ENCODE measurements at places on chromosomes 6 and 20.

DNA sequence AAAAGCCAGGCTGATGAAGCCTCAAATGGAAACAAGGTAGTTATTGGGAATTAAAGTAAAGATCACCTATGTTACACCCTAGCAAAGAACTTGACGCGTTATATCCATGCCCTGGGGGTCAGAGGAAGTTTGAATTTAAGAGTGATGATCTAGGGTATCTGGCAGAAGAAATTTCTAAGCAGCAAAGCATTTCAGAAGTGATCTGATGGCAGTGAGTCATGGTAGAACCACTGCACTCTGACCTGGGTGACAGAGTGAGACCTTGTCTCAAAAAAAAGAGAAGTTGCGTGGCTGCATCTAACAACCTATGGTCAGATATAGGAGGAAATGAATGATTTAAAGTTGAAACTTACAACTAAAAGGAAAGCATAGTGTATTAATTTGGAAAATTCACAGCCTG is 45.2 kb downstream of the SCP2D1 start:
- DNase-seq: no peak

- no peak for DNase-seq
These were observed 26.5 kb upstream of the ARMH2 start for GRCh38 chr6:24825130-24825630.

DNA sequence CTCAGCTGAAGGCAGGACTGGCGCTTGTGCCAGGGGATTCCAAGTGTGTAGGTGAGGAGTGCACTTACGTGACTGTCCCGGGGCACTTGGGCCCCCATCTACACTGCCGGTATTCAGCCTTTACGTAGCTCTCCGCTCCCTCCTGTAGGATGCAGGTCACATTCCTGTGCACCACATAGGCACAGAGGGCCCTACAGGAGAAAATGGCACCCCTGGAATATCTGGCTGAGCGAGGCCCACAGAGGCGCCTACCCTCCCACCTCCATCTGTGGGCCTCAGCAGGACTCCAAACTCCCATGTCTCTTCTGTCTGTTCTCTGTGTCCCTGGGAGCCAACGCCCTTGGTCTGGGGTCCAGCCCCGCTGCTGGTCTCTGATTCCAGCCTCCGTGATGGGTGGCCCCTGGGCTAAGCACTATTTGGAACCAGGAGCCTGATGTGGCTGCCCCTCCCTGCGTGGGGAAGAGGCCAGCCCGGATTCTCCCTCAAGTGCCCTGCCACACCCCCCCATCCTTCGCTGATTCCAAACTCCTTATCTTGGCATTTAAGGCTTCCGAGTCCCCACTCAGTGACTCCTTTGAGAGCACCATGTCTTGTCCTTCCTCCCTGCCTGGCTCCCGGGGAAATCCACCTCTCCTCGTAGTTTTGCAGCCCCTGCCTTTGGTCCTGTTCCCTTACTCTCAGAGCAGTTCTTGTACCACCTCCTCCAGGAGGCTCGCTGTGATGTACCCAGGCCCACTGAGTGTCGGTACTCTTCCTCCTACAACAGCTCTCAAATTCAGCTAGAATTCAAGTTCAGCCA is 1.5 kb downstream of the EMILIN3 start:
- DNase-seq: no peak

DNA sequence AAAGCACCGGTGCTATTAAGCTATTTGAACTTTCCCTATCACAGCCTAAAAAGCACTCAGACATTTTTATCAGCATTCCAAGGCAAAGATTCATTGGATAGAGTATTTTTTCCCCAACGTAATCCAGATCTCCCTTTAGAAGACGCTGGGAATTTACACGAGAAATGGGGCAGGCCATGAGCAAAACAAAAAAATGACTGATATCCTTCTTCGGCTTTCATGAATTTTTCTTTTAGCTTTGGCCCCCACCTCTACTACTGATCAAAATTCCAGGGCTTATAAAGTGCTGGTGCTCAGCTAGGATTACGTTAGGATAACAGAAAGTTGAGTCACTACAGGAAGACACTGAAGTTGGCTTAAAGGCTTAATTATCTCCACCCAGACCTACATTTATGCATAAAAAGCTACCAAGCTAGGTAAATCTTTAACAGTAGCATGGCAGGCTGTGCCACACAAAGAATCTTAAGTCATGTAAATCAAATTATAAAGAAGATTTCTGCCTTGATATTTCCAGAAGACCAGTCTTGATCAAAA is 418.5 kb upstream of the BTBD3 start:
- no peak for DNase-seq

GRCh38 chr20:53940907-53941545 is 129.4 kb downstream of the BCAS1 start:
- no peak for DNase-seq

GRCh38 chr6:26250698-26251044 is 114.3 kb upstream of the BTN3A2 start:
- DNase-seq: no peak

- no peak for DNase-seq
These were observed 108.3 kb downstream of the UBE3D start for GRCh38 chr6:82957171-82957867.

- no peak for DNase-seq
These were observed 11.2 kb downstream of the BAG2 start for GRCh38 chr6:57183336-57183735.

GRCh38 chr6:2733324-2733723 is 17.4 kb downstream of the MYLK4 start:
- no peak for DNase-seq

- no peak for DNase-seq
These were observed 135.9 kb downstream of the JPH2 start for GRCh38 chr20:44050925-44051660.

GRCh38 chr6:136742125-136742524 is 50.2 kb downstream of the MAP3K5 start:
- no peak for DNase-seq

- DNase-seq: no peak
These were observed 1958.5 kb upstream of the DEFB115 start for GRCh38 chr20:29298759-29299613.

GRCh38 chr20:60131375-60131774 is 173.2 kb downstream of the CDH26 start:
- no peak for DNase-seq

DNA sequence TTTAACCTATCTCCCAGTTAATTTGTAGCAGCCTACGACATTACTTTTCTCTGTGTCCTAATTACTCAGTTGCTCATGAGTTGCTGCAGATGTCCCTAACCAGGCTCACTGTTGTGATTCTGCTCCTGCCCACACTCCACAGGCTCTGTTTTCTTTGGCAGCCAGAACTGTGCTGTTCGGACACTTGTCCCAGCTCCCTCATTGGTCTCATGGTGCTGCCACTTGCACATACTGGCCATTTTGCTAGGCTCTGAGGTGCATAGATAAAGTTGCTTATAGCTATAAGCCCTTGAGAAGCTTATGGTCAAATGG is 55.0 kb downstream of the NOX3 start:
- no peak for DNase-seq

GRCh38 chr6:27838945-27839625 is 73.1 kb downstream of the OR2B2 start:
- DNase-seq: no peak

DNA sequence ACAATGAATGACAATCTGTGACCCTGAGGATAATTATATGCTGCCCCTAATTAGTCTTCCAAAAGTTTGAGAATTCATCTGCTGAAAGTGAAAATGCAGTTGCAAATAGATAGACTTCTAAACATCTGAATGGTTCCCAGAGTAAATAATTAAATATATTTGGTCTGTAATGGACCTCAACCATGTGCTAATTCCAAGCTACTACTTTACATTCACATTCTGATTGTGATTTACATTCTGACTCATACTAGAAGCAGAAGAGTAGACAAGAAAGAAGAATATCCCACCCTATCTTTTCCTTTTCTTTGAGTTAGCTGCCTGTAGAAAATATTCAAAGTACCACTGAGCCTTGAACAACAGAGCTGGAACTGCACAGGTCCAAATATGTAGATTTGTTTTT is 80.8 kb downstream of the PTPRK start:
- DNase-seq: no peak

DNA sequence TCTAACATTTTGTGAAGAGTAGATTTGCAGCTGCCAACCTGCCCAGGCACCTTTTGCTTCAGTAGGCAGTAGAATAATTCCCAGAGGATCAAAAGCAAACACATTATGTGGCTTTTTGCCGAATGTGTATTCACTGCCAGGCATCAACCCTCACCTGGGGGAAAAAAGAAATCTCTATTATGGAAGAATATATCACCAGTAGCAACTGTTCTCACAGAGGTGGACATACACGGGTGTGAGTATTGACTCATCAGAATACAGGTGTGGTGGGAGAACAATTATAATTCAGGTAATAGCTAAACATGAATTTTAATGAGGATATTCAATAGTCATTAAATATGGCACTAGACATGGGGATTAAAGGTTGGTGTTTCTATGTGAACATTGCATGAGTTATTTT is 910.7 kb downstream of the TFAP2A start:
- no peak for DNase-seq

DNA sequence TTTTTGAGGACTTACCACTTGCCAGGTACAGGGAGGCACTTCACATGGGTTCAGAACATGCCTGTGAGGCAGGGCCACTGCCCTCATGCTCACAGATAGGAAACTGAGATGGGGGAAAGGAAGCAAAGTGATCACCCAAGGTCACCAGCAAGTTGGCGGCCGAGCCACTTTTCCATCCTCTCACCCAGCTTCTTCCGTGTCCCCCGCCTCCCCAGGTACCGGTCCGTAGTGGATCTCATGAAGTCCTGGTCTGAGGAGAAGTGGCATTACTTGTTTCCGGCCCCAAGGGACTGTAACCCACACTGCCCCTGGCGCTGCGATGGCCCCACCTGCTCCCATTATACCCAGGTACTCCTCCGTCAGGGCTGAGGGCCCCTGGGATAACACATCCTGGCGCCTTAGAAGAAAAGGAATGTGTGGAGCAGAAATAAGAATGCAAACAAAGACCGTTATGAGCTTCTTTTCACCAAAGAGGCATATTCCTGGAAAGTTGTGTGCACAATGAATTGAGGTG is 6.4 kb downstream of the R3HDML start:
- no peak for DNase-seq

- DNase-seq: no peak
These were observed 11.1 kb upstream of the CDK5RAP1 start for GRCh38 chr20:33412484-33412838.

- DNase-seq: no peak
These were observed 14.6 kb downstream of the TXLNB start for GRCh38 chr6:139277161-139277560.

- no peak for DNase-seq
These were observed 20.4 kb downstream of the TAF11 start for GRCh38 chr6:34867484-34867883.

- no peak for DNase-seq
These were observed 3.3 kb downstream of the SIM1 start for GRCh38 chr6:100461278-100461916.

DNA sequence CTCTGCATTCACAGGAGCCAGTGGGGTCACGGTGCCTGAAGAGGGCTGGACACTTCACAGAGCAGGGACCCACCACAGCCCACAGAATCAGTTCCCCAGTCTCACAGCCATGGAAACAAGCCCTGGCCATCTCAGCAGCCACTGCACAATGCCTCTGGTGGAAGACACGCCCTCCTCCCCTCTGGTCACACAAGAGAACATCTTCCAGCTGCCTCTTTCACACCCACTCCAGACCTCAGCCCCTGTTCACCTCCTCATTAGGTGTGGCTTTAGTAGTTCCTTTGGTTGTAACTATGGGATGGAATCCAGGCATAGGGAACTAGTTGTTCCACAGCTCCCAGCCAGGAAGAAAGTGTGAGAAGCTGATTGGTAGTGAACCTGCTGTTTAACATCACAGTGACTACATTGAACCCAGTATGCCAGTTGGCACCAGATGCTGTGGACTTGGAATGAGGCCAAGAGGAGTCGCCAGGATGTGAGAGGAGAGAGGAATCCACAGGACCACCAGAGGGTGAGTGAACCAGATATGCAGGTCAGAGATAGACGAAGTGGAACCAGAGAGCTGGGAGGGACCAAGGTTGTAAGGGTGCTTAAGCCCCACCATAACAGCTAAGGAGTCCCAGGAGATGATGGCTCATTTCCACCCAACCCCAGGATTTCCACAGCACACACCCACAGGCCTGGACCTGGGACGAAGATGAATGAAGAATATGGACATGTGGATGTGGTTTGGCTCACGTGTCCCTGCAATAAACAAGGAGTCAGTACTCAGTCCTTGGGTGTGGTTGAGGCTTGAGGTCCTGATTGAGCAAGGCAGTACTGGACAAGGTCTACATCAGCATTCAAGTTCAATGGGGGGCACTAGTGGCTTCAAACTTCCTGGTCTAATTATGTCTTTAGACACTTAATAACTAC is 8.8 kb upstream of the BTN3A3 start:
- no peak for DNase-seq

DNA sequence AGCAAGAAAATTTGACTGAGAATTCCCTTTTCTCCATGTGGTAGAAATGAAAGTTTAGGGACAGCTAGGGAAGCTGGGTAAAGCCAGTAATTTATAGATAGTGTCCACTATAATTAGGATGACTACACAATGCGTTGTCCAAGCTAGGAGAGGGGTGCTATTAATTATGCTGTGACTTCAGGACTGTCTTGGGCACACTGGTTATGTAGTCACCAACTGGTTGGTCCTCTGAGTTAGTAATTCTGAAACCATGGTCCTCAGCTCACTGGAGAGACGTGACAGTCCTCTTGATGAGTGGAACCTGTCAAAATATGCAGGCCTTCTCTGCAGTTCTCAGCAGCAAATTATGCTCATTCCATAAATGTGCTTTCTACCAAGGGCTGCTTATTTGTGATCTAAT is 94.6 kb upstream of the ENPP5 start:
- DNase-seq: no peak

GRCh38 chr6:167098825-167099225 is 24.1 kb upstream of the CCR6 start:
- DNase-seq: no peak

DNA sequence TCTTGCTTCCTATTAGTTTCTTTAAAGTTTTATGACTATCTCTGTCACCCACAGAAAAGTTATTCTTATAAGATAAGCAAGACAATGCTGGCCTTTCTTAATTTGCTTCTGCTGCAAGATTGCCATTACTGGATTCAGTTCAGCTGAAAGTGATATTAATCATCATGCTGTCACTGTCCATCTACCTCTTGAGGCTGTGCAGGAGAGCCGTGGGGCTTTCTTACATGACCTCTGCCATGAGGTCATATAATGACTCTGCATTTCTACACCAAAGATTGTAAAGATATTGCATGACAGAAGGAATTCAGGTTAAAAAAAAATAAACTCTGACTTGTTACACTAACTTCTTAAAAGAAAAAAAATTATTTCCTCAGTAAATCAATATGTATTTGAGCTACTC is 106.9 kb downstream of the TRDN start:
- peak; percentile 52 for DNase-seq

- DNase-seq: no peak
These were observed 94.4 kb downstream of the OTOR start for GRCh38 chr20:16842486-16843120.
